ENCODE measurements at places on chromosomes 12 and 14.

DNA sequence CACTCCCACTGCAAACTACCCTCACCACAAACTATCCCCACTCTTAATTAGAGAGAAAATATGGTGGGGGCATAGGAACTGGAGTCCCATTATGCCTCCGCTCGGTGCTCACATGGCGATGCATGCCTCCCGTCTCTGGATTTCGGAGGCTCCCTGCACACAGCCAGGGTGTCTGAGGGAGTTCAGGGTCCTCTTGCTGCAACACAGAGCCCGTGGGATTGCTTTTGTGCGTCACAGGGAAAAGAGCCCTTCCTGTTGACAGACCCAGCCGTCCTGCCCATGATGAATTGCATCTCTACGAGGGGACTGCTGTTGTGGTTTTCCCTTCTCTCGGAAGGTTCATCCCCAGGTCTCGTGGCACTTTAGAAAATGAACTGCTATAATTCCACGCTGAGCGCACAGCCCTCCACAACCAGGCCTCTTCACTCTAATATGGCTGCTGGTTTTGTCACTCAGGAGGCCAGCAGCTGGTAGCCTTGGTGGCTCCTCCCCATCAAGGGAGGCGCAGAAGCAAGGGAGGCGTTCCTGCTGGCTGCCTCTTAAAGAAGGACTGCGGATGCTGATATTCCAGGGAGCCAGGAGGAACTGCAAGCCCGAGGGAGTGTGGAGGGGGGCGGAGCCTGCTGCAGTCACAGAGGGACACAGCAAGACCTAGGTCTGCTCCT is 158.0 kb downstream of the KCNA5 start:
- no peak for DNase-seq

DNA sequence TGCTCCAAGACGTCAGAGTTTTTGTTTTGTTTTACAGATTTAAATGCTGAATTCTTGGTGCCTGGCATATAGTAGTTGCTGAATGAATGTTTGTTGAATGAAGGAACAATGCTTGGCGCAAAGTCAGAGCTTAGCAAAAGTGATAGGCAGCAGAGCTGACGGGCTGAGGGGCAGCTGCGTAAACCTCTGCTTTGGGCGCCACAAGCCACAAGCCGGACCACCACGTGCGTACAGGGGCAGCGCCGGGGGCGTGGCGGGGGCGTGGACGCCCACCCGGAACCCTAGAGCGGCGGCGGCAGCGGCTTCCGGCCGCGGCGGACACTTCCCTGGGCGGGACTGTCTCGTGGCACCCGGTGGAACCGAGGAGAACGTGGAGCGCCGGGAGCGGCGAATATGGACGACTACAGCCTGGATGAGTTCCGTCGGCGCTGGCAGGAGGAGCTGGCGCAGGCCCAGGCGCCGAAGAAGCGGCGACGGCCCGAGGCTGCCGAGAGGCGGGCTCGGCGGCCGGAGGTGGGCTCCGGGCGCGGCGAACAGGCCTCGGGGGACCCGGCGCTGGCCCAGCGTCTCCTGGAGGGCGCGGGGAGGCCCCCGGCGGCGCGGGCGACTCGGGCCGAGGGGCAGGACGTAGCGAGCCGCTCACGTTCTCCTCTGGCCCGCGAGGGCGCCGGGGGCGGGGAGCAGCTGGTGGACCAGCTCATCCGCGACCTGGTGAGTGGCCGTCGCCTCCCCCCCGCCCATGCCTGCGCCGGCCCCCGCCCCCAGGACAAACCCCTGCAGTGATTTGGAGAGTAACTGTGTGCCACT is at the start of gene FBXW8:
Gene FBXW8 (plus strand): TSS at position 306 of the 807 bp plus-strand sequence. CDS start 88 bp downstream, at position 394.
- peak; percentile 52 for DNase-seq

DNA sequence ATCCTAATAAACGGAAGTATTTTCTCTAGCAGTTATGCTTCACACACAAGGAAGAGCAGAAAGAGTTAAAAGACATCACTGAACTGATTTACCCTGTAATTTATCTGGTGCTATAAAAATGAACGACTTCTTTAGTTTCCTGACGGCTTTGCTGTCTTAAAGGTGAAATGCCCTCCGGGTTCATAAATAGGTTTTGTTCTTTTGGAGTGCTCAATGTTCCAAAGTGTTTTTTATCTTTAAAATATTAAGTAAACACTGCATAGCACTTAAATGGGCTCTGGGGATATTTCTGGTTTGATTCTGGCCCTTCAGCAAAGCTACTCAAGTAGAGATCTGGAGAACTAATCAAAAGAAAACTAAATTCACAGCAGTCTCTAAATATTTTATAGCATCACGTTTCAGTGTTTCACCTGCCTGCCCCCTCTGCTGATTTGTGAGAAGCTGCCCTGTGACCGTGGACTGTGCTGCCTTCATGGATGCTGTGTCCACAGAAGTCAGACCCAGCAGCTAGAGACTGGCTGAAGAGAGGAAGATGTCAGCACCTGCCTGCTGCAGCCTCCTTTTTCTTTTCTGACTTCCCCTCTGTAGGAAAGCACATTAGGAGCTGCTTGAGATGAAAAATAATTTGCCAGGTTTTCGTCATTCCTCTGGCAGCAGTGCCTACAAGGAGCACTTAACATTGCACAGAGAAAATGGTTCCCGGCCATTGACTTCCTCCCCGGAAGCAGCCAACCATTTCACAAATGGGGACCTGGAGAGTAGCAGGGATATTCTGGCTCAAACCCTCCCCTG is 205.1 kb upstream of the FSCB start:
- DNase-seq = no peak

DNA sequence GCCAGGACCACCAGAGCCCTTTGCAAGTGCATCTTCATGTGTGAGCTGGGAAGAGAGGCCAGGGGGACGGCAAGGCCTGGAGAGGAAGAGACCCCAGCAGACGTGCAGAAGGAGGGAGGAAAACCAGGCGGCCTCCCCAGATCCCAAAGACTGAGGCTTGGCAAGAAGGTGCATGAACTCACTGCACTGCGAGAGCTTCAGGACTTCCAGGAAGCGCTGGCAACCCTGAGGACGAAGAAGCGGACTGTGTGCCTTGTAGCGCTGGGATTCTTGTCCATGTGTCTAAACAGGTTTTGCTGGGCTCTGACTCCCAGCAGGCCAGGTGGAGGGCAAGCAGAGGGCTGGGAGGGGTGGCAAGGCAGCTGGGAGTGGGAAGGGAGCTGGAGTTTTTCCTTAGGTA is 939 bp downstream of the TGFB3 start:
- no peak for DNase-seq

Measured in activated T-helper 1 cell treated with anti-CD3 and anti-CD28 coated beads, Interleukin-2, amount 50 U/mL, for 16 hours (primary cell).